ENCODE measurements at places on chromosomes 6 and 20. TPM values are rescaled to one million over a fixed set of nuclear protein-coding genes. Genes with fewer than 3 reads are reported as not detected.

The METTL24 gene
- not detected for total RNA-seq

The GPR63 gene
- 0.47 TPM for total RNA-seq

The CST5 gene
- not detected for total RNA-seq

The KDM1B gene
- total RNA-seq = 19.7 TPM

The MLN gene
- total RNA-seq = not detected

The ABT1 gene
- 13.9 TPM for total RNA-seq

The DEF6 gene
- total RNA-seq = 0.70 TPM

All from pericardium fibroblast (primary cell).